Upper lobe of right lung (tissue), 1 donor: ENCODE measurements at places on chromosomes 6 and 20.

GRCh38 chr20:57948180-57948955 is 238.6 kb upstream of the PMEPA1 start:
- DNase-seq, result no peak

DNA sequence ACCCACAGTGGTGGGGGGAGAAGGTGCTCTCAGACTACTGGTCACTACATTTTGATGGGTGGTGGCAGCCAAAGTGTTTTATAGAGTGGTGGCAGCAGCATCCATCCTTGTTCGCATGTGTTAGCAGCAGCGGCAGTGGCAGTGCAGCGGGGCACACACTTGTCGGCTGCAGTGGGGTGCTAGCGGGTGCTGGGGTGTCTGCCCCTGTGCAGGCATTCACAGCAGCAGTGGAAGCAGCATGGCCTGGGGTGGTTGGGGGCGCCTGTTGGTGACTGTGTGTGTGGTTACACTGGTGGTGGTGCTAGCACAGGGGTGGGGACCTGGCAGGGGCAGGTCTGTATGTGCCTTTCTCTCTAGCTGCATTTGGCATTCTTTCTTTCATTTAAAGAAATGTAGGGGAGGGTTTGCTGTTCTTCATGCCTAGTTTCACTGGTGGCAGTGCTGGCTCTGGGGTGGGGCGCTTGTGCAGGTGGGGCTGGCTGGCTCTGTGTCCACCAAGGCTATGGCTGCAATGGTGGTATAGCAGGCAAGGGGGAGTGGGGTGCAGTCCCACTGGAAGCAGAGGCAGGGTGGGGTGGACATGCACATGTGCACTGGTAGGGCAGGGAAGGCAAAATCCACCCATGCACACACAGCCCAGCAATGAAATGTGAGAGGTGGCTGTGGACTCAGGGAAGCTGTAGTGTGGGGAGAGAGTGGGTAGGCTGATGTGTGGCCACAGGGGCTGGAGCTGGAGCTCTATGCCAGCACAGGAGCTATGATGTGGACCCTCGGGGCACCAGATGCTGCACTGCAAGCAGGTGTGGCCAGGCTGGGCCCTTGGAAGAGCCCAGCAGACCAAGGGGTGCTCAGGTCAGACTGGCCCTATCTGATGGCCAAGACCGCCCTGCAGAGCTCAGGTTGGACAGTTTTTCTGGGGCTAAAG is 173.3 kb downstream of the PRDM13 start:
- DNase-seq, result no peak

DNA sequence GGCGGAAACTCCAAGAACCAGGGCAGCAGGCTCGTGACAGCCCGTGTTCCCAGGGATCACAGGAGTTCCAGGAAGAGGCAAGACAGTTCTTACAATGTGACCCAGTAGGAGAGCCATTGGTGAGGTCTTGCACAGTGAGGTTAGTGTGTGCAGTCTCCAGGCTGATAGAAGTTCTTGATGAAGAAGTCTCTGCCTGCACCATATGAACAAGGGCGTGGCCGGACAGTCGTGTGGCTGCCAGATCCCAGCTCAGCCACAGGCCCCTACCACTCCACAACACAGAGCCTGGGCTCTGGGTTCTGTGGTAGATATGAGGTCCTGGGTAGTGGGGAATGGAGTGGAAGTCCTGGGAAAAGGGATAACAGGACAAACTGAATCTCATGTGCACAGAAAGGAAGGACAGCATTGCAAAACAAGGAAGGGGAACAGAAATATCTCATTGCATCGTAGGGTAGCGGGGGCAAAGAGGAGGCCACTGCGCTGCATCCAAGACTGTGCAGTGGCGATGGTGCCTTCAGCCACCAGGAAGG is 65.2 kb downstream of the STX11 start:
- peak; percentile 70 for DNase-seq

- DNase-seq, result no peak
Observed at GRCh38 chr6:158784505-158784904, 34.7 kb downstream of the EZR start.

DNA sequence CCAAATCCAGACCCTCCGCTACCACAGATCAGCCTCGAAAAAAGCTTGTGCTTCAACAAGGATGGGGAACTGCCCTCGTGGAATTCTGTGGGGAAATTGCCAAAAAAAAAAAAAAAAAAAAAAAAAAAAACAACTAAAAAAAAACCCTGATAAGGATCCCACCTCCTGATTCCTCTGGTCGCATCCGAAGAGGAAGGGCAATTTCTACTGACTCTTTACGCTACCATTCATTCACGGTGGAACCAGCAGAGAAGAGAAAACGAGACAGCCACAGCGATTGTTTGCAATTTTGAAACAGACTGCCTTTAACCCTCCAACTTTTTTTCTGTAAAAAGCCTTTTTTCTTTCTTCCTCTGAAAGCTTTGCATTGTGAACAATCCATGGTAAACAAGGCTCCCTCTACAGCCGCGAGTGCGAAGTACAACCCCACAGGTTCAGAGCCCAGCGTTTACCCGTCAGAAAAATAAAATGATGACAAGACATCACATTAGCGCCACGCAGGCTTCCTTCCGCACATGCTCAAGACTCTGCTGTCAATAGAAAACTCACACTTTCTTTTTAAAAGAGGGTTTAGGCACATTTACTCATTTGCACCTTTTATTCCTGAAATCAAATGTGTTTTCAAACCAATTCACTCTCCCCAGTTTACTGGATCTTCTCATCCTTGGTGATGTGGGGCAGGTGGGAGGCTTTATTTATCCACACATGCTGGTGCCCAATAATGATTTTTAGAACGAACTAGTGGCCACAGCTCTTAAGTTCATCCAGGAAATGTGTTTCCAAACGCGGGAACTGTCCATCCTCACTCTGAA is 100.0 kb downstream of the NOL4L start:
- peak; percentile 80 for DNase-seq

DNA sequence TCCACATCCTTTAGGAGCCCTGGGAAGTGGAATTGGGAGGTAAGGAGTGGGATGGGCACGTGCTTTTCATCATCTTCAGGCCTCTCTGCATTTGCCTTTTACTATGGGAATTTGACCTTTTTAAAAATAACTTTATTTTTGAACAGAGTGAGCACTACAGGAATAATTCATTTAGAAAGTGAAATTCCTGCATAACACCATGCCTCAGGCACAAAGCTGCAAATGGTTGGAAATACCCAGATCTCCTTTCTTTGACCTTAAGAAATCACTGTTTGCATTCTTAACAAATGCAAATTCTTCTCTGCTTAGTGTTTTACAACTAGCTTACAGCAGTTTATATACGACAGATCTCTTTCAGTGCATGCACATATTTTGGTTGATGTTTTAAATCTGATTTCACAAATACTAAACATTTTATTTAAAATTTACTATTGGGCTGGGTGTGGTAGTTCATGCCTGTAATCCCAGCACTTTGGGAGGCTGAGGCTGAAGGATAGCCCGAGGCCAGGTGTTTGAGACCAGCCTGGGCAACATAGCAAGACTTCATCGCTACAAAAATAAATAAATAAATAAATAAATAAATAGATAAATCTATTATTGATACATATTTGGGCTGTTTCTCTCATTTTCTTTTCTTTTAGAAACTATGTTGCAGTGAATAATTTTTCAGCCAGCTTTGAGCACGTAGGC is 24.5 kb downstream of the CST8 start:
- no peak for DNase-seq

DNA sequence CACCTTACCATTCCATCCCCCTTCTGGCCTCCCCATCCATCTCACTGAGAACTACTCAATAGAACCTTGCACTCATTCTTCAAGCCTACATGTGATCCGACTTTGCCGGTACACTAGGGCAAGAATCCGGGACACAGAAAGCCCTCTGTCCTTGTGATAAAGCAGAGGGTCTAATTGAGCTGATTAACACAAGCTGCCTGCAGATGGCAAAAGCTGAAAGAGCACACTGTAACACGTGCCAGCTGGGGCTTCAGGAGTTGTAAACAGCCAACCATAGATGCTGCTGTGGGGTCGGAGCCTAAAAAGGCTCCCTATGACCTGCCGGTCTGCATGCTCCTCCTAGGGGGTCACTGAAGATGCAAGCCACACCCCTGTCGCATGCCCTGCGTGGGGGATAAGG is 124.1 kb downstream of the RNF144B start:
- no peak for DNase-seq

GRCh38 chr6:29633534-29633905 is 537 bp upstream of the GABBR1 start:
- no peak for DNase-seq

DNA sequence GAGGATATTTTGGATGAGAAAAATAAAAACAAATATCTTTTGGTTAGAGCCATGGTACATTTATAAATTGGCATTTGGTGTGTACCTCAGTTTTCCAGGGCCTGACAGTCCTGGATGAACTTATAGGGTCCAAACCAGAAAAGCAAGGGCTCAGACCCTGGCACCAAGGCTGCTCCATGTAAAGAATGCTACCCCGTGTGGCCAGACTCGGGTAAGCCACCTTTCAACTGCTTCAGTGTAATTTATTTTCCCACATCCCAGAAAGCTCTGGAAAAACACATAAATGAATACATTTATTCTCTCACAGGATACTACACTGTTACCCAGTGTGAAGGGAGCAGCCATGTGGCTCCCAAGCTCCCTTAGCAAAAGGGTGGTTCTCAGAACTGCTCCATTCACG is 13.8 kb downstream of the MRPL14 start:
- DNase-seq, result no peak
